ENCODE measurements at places on chromosomes 16 and 17. TPM values are rescaled to one million over a fixed set of nuclear protein-coding genes. Genes with fewer than 3 reads are reported as not detected.

MSI2 gene
- total RNA-seq, result 30.5 TPM

TBX2 gene
- 8.4 TPM for total RNA-seq

ARHGAP23 gene
- 58.0 TPM for total RNA-seq

ELMO3 gene
- 0.11 TPM for total RNA-seq

ANKRD40CL gene
- total RNA-seq, result not detected

AOC3 gene
- 0.13 TPM for total RNA-seq

TPSG1 gene
- total RNA-seq, result not detected

RNF157 gene
- total RNA-seq, result 0.76 TPM

TP53TG3F gene
- not detected for total RNA-seq

ADAD2 gene
- not detected for total RNA-seq

TMC5 gene
- total RNA-seq, result not detected

KCNG4 gene
- not detected for total RNA-seq

LGALS9B gene
- total RNA-seq, result not detected

ABCC11 gene
- total RNA-seq, result 0.13 TPM

CEP131 gene
- 6.7 TPM for total RNA-seq

TPSB2 gene
- total RNA-seq, result not detected

B9D1 gene
- total RNA-seq, result 30.6 TPM

INCA1 gene
- 0.22 TPM for total RNA-seq

FBXW10B gene
- total RNA-seq, result 1.0 TPM

SYCE1L gene
- not detected for total RNA-seq

SYT17 gene
- total RNA-seq, result 0.13 TPM

NEUROD2 gene
- total RNA-seq, result not detected

GCGR gene
- not detected for total RNA-seq

TMEM106A gene
- total RNA-seq, result 8.1 TPM

NETO2 gene
- total RNA-seq, result 6.1 TPM

TOX3 gene
- not detected for total RNA-seq

KRTAP9-8 gene
- not detected for total RNA-seq

CLEC18A gene
- total RNA-seq, result 0.86 TPM

TERB1 gene
- 0.22 TPM for total RNA-seq

HOXB4 gene
- not detected for total RNA-seq

P2RX1 gene
- total RNA-seq, result under 0.01 TPM

HSD17B2 gene
- 0.76 TPM for total RNA-seq

LRRC36 gene
- 0.43 TPM for total RNA-seq

KRTAP2-3 gene
- total RNA-seq, result 0.26 TPM

PITPNM3 gene
- total RNA-seq, result 7.1 TPM

UMOD gene
- total RNA-seq, result not detected

MYL11 gene
- not detected for total RNA-seq

SPATA22 gene
- total RNA-seq, result 1.3 TPM

HBQ1 gene
- not detected for total RNA-seq

GP1BA gene
- not detected for total RNA-seq

TSPAN10 gene
- total RNA-seq, result 4.3 TPM

HOXB7 gene
- total RNA-seq, result not detected

RAB37 gene
- 1.0 TPM for total RNA-seq

KRTAP17-1 gene
- not detected for total RNA-seq

NHERF2 gene
- 24.3 TPM for total RNA-seq

VTN gene
- total RNA-seq, result 0.65 TPM

GGA3 gene
- 15.3 TPM for total RNA-seq
